Stimulated activated CD4-positive, alpha-beta T cell treated with anti-CD3 and anti-CD28 coated beads, Interleukin-4, amount 100 ng/mL, for 4 hours (primary cell): ENCODE measurements at places on chromosomes 16 and 17.

- peak; percentile 31 for DNase-seq
Measured at GRCh38 chr17:4480929-4481898, 17.5 kb upstream of the SPNS2 start.

GRCh38 chr17:28397687-28398279, 8.2 kb downstream of the SLC46A1 start:
- no peak for DNase-seq

DNA sequence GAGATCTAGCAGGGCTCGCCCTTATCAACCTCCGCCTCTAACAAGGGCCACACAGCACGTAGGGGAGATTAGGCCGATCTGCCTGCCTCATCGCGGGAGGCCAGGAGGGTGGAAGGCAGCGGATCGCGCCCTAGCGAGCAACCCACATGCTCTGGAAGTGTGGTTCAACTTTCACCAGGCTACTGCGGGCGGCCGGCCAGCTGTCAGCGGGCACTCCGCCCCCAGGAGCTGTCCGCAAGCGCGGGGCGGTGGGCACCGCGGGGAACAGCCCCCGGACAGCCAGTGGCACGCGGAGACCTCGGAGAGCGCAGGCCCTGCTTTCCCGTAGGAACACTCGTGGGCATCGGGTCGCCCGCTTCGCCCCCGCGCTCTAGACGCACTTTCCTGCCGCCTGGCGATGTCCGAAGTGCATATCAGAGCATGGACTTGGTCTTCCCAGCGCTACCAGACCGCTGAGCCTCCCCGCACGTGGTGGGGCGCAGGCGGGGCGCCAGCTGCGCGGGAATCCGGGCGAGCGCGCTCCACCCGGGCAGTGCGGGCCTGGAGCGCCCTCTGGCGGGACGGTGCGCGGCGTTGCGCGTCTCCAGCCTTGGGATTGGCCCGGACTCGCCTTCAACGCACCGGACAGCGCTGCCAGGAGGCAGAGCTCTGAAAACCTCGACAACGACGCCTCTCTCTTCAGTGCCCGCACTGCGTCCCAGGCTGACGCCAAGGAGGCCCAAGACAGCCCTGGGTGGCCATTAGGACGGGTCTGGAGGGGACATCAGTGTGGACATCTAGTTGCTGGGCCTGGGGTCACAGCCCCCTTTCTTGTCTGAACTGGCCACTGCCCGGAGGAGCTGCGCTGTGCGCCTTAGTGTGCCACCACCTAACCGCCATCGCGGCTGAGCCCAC, 3.6 kb upstream of the ZNHIT3 start:
- peak; percentile 71 for DNase-seq

DNA sequence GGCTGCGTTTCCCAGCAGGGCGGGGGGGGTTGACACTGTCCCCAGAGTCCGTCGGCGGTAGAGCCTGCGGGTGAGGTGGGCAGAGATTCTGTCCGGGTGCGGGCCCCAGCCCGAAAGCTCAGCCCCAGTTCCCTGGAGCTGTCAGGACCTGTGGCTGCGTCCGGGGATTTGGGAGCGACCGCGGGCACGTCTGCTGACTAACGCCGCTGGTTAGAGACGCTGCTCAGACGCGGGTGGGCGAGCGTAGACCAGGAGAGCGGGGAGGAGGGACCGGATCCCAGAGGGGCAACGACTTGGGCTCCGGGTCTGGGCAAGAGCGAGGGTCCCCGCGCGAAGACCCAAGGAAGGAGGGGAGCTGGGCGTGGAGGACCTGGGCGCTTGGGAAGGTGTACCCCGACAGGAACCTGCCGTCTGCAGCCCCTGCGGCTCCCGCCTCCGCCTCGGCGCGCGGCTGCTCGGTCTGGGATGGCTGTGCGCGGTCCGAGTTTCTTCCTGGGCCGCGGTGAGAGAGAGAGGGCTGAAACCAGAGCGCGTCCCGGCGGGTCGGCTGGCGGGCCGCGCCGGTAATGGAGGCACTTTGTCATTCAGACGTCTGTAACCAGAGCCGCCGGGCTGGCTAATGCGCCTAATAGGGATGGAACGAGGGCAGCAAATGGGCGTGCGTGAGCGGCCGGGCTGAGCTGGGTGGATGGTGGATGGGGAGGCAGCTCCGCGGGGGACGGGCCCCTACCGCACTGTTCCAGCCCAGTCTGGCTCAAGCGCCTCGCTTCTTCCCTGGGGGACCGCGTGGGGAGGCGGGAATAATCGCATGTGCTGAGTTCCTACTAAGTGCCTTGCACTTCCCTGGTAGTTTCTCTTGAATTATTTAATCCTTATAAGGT, 2.3 kb downstream of the NGFR start:
- no peak for DNase-seq

- DNase-seq: no peak
Measured at GRCh38 chr17:57379237-57379894, 123.0 kb downstream of the MSI2 start.

- DNase-seq: peak; percentile 23
Measured at GRCh38 chr16:70476272-70477020, 22.1 kb downstream of the FCSK start.
